Left renal cortex interstitium (tissue), 4 donors: ENCODE measurements at places on chromosomes 2 and 18. TPM values are rescaled to one million over a fixed set of nuclear protein-coding genes. Genes with fewer than 3 reads are reported as not detected.

LIMS4 gene
- polyA plus RNA-seq = 1.1 TPM

NEU2 gene
- not detected for polyA plus RNA-seq

MATN3 gene
- polyA plus RNA-seq = 3.3 TPM

- no peak for DNase-seq
Measured at GRCh38 chr2:118942031-118942430, at the start of gene MARCO. Gene MARCO, plus strand, starts transcription at chr2:118942194. Its CDS starts 107 bp downstream, at chr2:118942301.

GRCh38 chr2:157460897-157461296 is 17.0 kb upstream of the CYTIP start:
- no peak for DNase-seq

DNA sequence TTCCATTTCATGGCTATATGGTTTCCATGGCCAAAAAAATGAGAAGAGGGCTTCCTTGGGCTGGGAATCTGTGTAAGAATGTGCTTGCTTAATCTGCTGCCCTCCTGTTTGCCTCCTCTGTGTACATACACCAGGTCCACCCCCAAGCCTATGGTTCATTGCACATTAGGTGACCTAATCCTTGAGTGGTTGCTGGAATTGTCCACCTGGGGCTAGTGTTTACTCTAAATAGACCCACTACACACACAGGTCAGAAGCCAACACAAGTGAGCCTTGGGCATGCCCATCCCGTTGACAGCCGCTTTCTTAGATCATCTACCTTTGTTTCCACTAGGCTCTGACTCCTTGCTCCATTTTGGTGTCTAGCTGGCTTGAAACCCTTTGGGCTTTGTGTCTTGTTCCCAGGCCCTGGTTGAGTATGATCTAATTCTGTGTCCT is 59.2 kb upstream of the ATL2 start:
- no peak for DNase-seq

GRCh38 chr18:12028674-12029073 is 47.4 kb downstream of the IMPA2 start:
- no peak for DNase-seq

GRCh38 chr2:10019174-10019573 is 24.2 kb upstream of the KLF11 start:
- DNase-seq = no peak
